ENCODE measurements at places on chromosomes 4 and X.

GRCh38 chr4:110129544-110129943, 68.9 kb downstream of the ELOVL6 start:
- DNase-seq = no peak

DNA sequence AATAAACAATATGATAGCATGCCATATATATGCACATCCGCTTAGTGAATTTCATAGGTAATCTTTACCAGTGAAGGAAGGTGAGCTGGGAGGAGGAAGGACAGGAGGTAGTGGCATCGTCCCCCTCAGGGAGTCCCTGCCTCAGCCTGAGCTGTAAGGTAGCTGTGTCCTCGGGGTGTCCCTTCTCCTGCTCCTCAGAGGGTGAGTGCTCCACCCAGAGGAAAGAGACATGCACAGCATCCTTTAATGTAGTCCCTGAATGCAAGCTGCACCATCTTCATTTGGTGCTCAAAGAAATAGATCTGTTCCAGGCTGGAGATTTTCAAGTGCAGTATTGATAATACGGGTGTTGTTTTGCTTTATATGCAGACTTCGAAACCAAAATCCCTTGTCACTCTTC, 330.4 kb upstream of the SFRP2 start:
- no peak for DNase-seq

DNA sequence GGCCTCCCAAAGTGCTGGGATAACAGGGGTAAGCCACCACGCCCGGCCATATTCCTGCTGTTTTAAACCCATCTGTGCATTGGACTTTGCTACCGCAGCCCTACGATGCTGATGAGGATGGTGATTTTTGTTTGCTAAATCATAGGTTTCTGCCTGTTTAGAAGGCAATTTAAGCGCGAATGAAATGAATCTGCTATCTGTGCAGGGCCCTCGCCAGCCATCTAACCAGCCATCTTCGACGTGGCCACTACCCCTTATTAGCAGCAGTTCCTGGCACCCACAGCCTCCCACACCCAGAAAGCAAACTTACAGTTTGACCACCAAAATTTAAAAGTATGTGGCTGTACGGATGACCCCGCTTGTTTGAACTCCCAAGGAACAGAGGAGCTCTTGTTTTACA, 178.5 kb downstream of the SHOX start:
- no peak for DNase-seq

DNA sequence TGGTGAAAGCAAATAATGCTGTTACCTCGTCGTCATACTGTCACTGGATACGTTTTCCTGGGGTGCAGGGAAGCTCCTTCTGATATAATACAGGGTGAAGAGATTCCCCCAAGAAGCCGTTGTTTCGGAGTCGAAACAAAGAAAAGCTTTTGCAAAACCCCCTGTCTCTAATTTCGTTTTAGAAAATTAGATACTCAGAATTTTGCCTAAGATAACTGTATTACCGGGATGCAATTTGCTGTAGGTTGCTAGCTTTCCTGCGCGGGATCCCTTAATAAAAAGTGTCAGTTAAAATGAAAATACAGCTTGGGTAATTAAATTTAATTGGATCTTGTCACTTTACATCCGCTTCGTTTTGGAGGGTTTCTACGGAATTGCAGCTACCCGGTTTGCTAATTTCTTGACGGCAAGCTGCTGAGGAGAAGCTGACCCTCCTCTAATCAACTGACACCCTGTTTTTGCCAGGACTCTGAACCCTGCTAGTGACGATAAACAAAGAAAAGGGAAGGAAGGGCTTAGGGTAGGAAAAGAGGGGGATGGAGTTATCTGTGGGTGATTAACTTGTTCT, 174.6 kb downstream of the SHOX start:
- DNase-seq = no peak

DNA sequence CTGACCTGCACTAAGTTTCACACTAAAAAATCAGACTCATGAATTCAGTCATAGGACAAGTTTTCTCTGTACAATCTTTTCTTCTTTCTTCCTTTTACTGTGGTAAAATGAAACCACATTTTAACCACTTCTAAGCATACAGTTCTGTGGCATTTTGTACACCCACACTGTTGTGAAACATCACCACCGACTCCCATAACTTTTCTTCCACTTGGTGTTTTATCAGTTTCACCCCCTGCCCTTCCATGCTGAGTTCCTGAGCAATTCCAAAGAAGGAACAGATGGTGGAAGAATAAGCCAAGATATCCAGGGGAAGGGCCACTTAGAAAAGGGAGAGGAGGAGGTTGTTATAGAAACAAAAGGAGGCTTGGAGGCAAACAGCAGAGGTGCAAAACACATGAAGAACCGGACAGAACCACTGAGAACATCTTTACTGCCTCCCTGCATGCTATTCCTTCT, 22.6 kb downstream of the SLC25A4 start:
- DNase-seq = peak; percentile 17

GRCh38 chr4:80196922-80197573, at the start of gene PRDM8:
TSS of gene PRDM8 (plus strand) at chr4:80197503. CDS start at chr4:80200081, 2,578 bp downstream.
- DNase-seq = no peak

DNA sequence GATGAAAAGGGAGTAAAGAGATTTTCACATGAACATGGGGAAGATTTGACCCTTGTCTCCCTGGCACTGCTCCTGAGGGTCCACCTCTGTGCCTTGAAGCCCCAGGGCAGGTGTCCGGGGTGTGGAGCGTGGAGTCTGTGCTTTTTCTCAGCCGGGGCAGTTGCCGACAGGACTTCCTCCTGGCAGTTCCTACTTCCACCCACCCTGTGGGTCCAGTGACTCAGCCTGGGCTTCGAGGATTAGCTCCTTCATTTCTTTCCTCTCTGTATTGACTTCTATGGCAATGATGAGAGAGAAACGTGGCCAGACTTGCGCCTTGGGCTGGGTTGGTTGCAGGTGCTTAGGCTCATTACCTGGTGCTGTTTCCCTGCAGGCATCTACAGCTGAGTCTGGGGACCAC, 35.9 kb upstream of the CLCN4 start:
- DNase-seq = no peak

DNA sequence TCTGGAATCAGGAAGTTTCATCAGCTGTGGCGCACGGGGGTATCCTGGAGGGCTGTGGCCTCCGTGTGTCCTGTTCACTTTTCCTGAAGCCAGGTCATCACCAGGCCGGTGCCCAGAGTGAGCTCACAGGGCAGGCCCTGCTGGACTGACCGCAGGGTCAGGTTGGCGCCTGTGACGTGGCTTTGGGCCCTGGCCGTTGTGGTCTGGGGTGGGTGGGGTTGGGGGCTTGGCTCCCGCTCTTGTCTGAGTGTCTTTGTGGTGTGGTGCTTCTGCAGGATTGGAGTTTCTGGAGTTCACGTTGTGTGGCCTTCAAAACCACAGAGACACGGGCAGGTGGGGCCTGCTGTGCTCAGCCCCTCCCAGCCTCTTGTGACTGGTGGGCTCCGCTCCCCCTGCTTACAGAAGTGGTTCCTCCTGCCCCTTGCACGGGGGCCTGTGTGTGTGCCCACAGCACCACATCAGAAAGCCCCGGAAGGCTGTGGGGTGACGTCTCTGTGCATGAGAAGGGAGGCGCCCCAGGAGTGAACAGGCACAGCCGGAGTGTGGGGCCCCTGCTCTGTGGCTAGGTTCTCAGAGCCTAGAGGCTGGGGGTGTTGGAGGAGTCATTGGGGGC, 9.5 kb downstream of the RGS12 start:
- peak; percentile 88 for DNase-seq

GRCh38 chr4:153560908-153561307, 94.7 kb downstream of the TMEM131L start:
- DNase-seq = no peak

GRCh38 chrX:3541336-3541735, 172.1 kb downstream of the PRKX start:
- no peak for DNase-seq

Measured in stimulated activated naive CD8-positive, alpha-beta T cell treated with anti-CD3 and anti-CD28 coated beads, Interleukin-15, amount 100 ng/mL, for 72 hours (primary cell).